ENCODE measurements at places on chromosomes 2 and 18. TPM values are rescaled to one million over a fixed set of nuclear protein-coding genes. Genes with fewer than 3 reads are reported as not detected.

ASAP2 gene
- 14.8 TPM for total RNA-seq

DNA sequence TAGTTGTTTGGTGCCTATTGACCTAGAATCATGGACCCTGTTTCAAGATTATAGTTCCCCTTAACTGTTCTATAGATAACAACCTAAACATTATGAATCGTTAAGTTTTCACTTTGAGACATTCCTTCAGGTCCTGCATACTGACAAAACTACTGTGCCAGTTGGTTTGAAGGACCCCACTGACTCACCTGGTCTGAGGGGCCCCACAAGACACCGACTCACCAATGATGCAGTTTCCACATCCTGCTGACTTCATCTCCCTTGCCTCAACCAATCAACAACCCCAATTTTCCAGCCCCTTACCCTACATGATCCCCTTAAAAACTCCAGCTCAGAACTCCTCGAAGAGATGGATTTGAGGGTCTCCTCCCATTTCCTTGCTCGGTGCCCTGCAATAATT is 89.6 kb upstream of the CCDC141 start:
- no peak for DNase-seq

GRCh38 chr18:54222922-54223567 is 1.4 kb downstream of the MBD2 start:
- DNase-seq, result no peak

DNA sequence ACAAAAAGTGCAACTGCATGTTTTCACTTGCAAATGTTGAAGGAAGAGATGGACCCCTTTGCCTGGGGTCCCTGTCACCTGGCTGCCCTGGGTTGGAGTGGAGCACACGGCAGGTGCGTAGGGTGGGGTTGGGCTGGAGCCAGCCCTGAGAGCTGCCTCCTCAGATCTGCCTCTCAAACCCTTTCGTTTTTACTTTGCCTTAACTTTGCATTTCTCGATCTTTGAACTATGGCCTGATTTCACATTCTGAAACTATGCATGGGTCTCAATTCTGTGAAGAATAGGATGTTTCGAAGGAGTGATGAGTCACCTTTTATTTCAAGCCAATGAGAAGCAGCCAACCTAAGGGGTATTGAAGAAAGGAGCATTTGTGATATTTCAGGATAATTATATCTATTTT is 132.8 kb downstream of the ACOXL start:
- no peak for DNase-seq

XDH gene
- total RNA-seq, result 0.16 TPM

DNA sequence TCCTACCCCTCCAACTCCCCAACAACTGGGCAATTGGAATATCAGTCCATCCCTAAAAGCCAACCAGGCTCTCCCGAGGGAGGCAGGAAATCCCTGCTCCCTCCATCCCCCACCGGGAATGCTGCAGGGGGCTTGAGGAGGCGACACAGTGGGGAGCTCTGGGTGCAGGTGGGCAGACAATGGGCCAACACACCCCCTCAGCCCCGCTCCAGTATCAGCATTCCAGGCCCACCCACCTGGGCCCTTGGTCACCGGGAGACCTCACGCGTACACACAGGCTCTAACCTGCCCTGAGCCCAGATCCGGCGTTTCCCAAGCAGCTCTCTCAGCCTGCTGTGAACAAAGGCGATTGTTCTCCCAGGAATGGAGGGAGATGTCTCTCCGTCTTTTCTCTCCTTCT is 37.6 kb upstream of the FZD7 start:
- DNase-seq, result no peak

DNA sequence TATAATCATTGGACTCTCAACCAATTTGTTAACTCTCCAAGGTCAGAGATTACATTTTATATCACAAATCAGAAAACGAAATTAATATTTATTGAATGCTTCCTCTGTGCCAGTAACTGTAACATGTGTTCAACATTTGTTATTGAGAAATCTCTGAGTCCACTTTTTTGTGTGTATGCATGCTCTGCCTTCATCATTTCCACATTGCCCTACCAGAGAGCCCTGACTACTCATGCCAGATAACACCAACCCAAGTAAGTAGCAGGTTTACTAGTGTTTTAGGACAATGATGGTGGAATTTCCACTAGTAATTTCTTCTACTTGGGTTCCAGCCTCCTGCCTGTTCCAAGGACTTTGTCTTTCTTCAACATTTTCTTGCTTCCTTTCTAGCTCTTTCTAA is 14.2 kb upstream of the FAP start:
- no peak for DNase-seq

LYPD6B gene
- total RNA-seq, result not detected

LCT gene
- total RNA-seq, result 0.10 TPM

MARCHF4 gene
- not detected for total RNA-seq

GRCh38 chr2:12270876-12271588 is 445.7 kb upstream of the TRIB2 start:
- DNase-seq, result no peak

GRCh38 chr18:69981948-69982347 is 34.3 kb upstream of the CD226 start:
- no peak for DNase-seq

DNA sequence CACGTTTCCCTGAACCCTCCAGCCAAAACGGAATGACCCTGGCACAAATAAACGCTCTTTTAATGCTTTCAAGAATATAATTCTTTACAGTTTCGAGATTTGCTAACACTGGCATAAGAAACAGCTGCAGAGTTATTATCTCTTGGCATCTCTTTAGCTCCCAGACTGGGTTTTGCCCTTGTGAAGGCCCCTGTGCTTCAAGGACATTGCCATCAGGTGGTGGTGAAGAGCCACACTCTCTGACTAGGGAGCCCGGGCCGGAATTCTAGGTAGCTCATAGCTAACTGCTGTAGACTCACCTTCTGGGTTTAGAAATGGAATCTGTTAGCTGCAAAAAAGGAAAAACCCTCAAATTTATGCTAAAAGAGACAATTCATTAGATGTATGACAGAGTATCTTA is 13.3 kb upstream of the GALNT14 start:
- no peak for DNase-seq

DNA sequence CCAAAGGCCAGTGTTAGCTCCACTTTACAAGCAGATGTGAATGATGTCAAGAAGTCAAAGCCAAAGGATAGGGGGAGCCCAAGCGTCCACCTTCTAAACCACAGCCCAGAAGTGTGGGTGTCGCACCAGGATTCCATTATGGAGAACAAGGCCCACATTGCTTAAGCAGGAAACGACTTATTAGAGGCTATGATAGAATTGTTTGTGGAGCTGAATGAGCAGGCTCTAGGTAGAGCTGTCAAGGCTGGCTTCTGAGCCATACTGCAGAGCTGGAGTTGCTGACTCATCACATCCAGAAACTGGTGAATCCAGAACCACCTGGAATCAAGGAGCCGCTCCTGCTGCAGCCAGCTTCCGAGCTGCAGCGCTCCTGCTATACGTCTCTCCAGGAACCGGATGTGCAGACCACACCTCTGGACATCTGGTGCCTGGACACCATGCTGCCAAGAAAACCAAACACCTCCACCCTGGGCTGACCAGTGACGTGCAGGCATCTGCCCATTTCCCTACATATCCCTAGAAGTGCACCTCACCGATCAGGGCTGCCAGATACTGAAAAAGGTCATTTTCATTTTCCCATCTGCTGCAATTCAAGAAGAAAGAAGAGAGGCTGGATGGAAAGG is 6.2 kb upstream of the TWIST2 start:
- DNase-seq, result no peak

ZRANB3 gene
- total RNA-seq, result 3.5 TPM

DNA sequence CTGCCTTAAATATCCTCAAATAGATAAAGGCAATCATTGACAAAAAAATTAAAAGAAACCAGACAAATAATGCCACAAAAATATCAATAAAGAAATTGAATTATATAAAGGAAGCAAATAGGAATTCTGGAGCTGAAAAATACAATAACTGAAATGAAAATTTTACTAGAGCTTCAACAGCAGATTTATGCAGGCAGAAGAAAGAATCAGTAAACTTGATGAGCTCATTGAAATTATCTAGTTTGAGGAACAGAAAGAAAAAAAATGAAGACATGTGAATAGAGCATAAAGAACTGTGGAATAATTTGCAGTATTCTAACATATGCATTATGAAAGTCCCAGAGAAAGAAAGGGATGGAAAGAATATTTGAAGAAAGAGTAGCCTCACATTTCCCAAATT is 41.9 kb upstream of the ZCCHC2 start:
- DNase-seq, result no peak

GAREM2 gene
- 3.6 TPM for total RNA-seq

- no peak for DNase-seq
Measured at GRCh38 chr2:140091926-140092325, 1311.7 kb upstream of the NXPH2 start.

- no peak for DNase-seq
Measured at GRCh38 chr2:47288864-47289263, 114.1 kb upstream of the MSH2 start.

- DNase-seq, result no peak
Measured at GRCh38 chr2:164574931-164575330, 46.4 kb downstream of the GRB14 start.

DLGAP1 gene
- total RNA-seq, result 1.6 TPM

OXER1 gene
- not detected for total RNA-seq

DNA sequence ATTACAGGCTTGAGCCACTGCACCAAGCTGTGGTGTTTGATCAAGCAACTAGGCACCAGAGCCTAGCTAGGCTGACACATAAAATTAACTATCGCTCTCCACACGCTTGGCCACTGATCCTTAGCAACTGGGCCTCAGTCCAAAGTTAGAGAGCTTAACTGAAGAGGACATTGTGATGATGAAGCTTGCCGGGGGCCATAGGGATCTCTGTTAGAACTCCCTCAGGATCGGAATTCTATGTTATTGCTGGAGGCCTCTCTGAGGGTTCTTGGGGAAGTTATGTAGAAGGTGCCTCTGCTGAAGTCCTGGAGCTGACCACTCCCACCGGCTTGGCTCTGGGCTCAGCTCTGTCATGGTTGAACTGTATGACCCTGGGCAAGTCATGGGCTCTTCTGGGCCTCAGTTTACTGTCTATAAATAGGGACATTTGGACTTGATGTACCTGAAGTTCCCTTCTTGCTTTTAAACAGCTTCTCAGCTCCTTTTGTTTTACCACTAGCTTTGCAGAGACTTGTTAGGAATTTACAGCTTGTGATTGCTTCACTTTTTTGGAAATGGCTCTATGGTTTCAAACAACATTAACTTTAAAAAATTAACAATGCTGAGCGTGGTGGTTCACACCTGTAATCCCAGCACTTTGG is 44.1 kb downstream of the GATA6 start:
- no peak for DNase-seq

TMEM178A gene
- 0.65 TPM for total RNA-seq

DNA sequence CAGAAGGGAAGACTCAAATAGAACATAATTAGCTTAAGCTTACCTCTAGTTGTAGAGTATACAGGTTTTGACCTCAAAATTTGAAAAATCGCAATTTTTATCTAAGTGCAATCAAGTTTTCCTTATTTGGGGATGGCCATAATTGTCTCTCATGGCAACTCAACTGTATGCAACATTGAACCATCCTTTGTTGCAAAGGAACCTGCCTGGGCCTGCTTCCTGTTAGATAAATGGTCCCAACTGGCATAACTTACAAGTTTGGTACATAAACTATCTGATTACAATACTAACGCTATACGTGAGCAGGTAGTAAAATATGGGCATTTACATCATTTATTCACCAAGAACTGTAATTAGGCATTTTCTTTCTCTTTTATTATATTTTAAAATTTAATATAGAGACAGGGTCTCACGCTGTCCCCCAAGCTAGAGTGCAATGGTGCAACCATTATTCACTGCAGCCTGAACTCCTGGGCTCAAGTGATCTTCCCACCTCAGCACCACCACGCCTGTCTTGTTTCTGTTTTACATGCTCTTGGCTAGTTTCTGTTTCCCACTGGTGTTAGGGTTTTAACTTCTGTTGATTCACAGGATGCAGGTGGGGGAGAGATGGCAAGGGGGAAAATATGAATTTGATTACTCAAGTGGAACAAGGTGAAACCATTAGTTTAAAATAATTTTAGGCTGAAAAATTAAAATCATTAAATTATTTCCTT is 55.3 kb upstream of the B3GNT2 start:
- no peak for DNase-seq

- no peak for DNase-seq
Measured at GRCh38 chr2:189097934-189098333, 81.6 kb downstream of the COL5A2 start.

GRCh38 chr2:217930761-217931563 is 71.8 kb downstream of the TNS1 start:
- no peak for DNase-seq

DNA sequence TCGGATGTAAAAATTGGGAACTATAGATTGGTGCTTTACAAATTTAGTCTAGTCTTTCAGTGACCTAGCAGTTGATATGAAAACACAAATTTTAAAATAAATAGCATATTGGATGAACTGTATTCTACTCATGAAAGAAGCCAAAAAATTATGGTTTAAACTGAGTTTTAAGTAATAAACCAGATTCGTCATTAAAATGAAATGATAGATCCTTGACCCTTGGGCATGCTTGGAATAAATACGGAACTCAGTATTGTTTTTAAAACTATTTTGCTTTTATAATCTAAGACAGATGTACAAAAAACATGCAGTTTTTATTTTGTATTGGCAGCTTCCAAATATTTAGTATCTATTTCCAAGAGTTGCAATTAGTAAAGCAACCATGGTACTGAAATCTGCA is 34.6 kb upstream of the TBR1 start:
- no peak for DNase-seq

- no peak for DNase-seq
Measured at GRCh38 chr2:11744631-11745394, 1.6 kb upstream of the LPIN1 start.

EMX1 gene
- total RNA-seq, result not detected

DNA sequence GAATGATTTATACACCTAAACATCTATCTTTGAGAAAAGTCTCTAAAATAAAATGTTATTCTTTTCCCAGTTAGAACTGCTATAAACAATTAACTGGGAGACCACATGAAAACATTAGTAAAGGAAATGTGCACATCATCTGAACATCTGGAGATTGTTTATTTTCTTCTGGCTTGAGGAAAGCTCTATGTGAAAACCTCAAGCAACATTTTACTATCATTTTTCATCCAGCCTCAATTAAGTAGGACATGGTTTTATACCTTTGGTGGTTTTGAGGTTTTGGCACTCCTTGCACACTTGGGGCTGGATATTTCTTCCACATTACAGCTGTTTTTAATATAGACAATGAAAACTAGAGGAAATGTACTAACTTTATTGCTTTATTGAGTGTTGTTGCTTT is 609.5 kb upstream of the SLC8A1 start:
- DNase-seq, result no peak

GRCh38 chr2:61450144-61450543 is 20.7 kb downstream of the USP34 start:
- DNase-seq, result no peak

- no peak for DNase-seq
Measured at GRCh38 chr2:207974216-207974605, 51.1 kb downstream of the PLEKHM3 start.

EIF5B gene
- 35.9 TPM for total RNA-seq

All from T-helper 17 cell (primary cell).